AG08396 (cell line): ENCODE measurements at places on chromosomes 7 and 10.

GRCh38 chr7:44590910-44591309 is 8.9 kb upstream of the TMED4 start:
- DNase-seq, result no peak

GRCh38 chr7:113812591-113813255 is 106.1 kb downstream of the PPP1R3A start:
- DNase-seq, result no peak

DNA sequence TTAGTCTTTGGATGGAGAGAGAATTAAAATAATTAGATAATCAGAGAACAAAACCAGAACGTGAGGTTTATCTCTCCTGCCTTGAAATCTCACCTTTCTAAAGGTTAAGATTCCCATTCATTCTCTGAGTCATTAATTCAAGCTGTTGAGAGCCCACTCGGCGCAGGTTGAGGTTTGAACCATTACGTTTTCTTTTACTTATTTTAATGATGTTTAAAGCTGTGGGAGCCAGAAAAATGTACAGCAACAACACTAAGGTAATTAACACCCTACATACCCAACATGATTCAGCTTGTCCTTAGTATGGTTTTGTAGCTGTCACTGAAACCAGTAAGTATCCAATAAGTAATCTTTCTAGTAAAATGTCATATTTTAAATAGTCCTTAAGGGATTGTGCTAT is 153.0 kb upstream of the ANK3 start:
- no peak for DNase-seq

DNA sequence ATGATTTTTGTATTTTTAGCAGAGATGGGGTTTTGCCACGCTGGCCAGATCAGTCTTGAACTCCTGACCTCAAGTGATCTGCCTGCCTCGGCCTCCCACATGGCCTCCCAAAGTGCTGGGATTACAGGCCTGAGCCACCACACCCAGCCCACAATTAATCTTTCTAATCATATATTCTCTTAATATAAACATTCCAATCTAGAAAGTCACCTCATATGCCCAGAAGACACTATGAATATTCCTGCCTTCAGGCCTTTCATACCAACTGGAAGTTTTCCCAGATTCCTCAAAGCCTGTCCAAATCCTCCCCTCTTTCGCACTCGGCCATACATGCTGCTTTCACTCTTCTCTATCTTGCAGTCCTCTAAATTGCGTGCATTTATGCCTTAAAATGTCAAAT is 32.6 kb downstream of the PDZD8 start:
- DNase-seq, result no peak

GRCh38 chr7:141074997-141075396 is 1.1 kb downstream of the TMEM178B start:
- DNase-seq, result no peak

DNA sequence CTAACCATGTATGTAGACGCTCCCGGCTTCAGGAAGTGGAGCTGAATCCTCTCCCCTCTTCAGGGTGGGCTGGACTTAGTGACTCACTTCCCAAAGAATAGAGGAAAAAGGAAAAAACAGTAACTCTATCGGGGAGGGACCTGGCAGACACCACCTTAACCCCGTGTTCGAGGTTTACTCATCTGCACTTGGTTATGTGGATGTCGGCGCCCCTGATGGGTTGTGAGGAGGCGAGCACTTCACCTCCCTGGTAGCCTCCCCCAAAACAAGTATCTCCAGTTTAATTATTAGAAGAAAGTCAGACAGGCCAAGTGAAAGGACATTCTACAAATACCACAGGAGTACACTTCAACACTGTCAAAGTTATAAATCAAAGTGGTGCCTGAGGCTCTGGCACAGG is 559.7 kb downstream of the TCERG1L start:
- no peak for DNase-seq

DNA sequence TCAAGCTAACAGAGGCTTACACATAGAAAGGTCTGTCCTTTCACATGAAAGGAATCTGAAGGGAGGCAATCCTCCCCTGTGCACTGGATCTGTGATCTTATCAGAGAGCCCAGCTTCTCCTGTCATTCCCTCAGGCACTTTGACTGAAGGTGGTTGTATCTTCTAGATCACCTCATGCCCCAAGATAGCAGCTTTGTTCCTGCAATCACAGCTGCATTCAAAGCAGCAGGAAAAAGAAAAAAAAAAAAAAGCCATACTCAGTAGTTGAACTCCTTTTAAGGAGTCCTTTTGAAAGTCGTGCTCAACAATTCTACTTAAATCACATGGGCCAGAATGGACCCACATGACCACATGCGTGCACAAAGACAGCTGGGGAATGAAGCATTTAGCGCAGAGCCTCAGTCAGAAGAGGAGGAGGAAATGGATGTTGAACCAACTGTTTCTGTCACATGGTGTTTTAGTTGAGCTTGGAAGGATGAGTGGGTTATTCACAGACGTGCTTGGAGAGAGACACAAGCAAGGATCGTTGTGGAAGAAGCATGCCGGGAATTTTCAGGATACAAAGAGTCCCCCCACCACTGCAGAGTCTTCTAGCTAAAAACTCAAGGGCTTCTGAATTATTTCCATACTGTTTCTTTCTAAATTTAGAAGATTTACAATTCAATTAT is 13.0 kb upstream of the PFKP start:
- DNase-seq, result no peak

DNA sequence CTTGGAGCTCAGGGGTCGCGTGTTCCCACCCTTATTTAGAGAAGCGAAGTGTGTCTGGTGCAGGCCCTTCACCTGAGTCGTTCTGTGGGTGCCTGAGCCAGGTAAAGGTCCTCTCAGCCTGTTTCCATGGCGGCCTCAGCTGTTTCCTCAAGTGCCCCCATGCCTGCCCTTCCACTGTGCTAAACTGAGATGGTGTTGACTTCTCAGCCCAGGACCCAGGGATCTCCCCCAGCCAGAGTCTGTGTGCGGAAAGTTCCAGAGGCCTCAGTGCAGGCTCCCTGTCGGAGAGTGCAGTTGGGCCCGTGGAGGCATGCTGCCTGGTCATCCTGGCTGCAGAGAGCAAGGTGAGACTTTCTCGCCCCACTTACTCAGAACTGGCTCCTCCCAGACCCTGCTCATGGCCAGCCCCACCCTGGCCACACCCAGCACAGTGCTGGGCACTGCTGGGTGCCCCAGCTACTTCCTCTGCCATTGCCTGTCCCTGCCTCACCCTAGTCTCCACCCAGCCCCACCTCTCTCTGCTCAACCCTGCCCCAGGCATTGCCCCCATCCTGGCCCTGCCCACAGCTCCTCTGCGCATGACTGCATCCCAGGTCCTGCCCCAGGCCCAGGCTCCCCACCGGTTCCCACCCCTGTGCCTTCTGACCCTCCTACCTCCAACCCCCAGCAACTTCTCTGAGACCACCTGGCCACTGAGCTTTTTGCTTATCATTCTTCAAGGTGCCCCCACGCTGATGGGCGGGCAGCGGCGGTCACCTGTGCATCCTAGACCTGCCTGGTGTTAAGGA is 20.3 kb downstream of the NACAD start:
- no peak for DNase-seq

GRCh38 chr7:149063476-149063875 is 27.0 kb downstream of the ZNF786 start:
- no peak for DNase-seq

DNA sequence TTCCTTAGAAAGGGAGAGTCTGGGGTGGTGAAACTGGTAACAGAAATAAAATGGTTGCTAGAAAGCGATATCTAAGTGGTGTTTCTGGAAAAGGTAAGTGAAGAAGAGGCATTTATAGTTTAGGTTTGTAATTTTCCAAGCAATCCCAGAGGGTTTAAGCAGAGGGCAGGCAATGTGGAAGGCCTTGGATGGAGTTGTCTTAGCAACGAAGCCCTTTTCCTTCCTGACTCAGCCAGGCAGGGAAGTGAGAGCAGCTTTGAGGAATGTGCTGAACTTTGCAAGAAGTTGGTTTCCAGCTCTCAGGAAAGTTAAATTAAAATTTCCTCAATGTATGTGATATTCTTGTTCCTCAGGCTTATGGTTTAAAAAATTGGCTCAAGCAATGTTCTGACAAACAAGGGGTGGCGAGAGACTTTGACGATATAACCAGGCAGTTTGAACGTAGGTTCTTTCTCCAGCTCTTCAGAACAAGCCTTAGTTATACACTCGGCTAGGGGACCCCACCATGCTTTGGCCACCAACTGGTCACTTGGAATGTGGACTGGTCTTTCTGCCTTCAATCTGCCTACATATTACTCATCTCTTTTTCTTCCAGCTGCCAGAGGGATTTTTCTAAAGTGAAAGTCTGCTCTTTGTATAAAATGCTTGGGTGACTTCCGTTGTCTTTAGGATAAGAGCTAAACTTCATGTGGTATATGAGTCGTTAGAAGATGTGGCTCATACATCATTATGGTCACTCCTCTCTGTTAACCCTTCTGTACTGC is 66.9 kb upstream of the SLC25A13 start:
- DNase-seq, result peak; percentile 56

DNA sequence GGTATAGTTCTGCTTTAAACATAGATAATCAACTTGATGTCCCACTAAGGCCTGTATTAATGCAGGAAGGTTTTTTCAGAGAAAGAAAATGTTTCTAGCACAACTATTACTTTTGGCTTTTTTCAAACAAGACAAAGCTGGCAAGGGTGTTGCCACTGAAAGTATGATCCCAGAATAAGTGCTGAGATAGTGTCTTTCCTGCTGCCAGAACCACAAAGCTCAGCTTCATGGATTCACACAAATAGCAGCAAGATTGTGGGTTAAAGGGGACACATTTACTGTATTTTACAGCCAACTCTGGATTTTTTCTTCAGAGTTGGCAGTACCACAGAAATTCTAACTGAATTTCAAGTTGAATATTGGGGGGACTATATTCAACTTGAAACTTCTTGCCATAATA is 4.3 kb downstream of the NCOA4 start:
- DNase-seq, result no peak

GRCh38 chr7:155344270-155344617 is 46.6 kb downstream of the INSIG1 start:
- no peak for DNase-seq

GRCh38 chr10:43861966-43862751 is 213.5 kb upstream of the ZNF32 start:
- peak; percentile 82 for DNase-seq

DNA sequence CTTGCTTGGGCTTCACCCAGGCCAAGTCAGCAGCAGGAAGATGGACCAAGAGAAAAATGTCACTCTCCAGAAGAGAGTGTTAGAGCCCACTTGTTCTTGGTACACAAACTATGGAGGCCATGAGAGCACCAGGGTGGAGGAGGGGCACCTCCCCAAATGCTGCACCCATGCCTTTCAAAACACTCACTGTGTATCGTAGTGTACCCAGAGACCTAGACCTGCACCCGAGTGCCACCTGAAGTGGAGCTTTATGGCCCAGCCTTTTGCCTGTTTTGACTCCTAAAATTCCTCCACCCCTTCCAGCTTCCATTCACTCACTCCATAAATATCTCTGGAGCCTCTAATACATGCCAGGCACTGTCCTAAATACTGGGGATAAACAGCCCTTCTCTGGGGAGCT is 5.0 kb downstream of the SFTPD start:
- DNase-seq, result no peak

DNA sequence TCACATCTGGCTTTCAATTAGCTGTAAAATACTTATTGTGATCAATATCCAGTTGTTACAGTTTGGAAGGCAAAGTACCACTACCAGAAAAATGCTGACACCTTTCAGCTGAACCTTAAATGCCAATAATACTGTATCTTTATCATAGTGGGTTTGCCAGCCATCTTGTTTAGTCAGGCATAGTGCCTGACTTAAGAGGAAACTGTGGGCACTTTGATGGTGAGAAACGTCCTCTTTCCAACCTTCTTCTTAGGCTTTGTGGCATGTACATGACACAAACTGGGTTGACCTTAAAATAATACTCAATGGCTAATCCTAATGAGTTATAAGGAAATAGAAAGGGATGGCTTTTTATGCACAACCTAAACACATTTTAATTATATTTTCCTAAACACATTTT is 52.3 kb upstream of the PRR15 start:
- DNase-seq, result no peak

DNA sequence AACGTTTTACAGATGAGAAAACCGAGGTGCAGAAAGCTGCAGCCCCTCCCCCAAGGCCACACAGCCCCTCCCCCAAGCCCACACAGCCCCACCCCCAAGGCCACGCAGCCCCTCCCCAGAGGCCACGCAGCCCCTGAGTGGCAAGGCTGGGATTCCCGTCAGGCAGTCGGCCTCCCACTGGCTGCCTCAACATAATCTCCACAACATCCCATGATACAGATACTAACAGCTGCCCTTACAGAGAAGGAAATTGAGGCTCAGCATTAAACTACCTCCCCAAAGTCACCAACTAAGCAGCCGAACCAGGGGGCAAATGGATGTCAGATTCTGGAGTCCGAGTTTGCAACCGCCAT is 15.9 kb downstream of the SH3PXD2A start:
- DNase-seq, result no peak

- no peak for DNase-seq
Observed at GRCh38 chr7:129197771-129198170, 9.3 kb downstream of the SMO start.

GRCh38 chr7:36448781-36449379 is 59.2 kb downstream of the ANLN start:
- peak; percentile 27 for DNase-seq

DNA sequence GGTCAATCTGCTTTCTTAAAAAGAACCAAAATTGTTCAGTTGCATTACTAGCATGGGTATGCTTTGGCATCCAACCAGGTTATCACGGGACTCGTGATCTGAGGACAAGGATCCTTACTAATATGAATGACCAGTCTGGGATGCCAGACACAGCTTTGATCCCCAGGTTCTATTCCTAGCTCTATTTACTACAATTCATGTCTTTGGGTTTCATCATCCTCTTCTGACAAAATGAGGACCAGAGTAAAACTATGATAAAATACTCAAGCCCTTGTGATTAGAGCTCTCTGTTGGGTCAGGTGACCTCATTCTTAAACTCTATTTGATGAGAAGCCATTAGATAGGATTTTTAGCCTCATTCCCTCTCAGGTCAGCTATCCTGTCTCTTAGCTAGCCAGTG is 119.8 kb downstream of the SLC25A13 start:
- no peak for DNase-seq

DNA sequence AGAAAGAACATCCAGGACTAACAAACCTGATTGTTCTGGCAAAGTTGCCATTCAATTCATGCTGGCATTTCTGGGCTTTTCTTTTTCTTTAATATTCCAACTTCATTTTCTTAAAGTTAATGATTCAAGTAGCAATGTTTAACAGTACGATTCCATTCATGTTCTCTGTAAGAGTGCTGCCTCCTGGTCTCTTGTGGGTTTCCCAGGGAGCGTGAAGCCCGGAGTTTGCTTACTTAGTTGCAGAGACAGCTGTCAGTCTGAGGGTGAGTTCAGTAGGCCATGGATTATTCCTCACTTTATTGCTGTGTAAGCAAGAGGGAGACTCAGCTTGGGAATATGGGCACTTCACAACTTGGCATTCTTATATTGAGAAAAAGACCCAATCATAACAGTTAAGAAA is 142.2 kb downstream of the TWIST1 start:
- no peak for DNase-seq

- no peak for DNase-seq
Observed at GRCh38 chr7:130896051-130896881, 162.3 kb upstream of the KLF14 start.

GRCh38 chr10:63466144-63466935 is 563 bp upstream of the JMJD1C start:
- DNase-seq, result peak; percentile 55

- DNase-seq, result peak; percentile 47
Observed at GRCh38 chr7:81150951-81151361, 232.1 kb upstream of the SEMA3C start.

GRCh38 chr7:130669085-130669700 is 645 bp upstream of the COPG2 start:
- no peak for DNase-seq
